ENCODE measurements at places on chromosomes 6 and 20.

GRCh38 chr20:48532028-48532427 lies 295.8 kb downstream of the PREX1 start:
- DNase-seq: no peak

GRCh38 chr6:65787787-65788186 lies 80.8 kb upstream of the EYS start:
- DNase-seq: no peak

- DNase-seq: no peak
Observed at GRCh38 chr6:142728910-142729481, 216.0 kb downstream of the HIVEP2 start.

GRCh38 chr6:46138281-46138680 lies 8.5 kb downstream of the ENPP4 start:
- no peak for DNase-seq

GRCh38 chr6:88208726-88209125 lies 42.6 kb upstream of the CNR1 start:
- no peak for DNase-seq

GRCh38 chr6:127096167-127096566 lies 22.3 kb upstream of the RSPO3 start:
- no peak for DNase-seq

DNA sequence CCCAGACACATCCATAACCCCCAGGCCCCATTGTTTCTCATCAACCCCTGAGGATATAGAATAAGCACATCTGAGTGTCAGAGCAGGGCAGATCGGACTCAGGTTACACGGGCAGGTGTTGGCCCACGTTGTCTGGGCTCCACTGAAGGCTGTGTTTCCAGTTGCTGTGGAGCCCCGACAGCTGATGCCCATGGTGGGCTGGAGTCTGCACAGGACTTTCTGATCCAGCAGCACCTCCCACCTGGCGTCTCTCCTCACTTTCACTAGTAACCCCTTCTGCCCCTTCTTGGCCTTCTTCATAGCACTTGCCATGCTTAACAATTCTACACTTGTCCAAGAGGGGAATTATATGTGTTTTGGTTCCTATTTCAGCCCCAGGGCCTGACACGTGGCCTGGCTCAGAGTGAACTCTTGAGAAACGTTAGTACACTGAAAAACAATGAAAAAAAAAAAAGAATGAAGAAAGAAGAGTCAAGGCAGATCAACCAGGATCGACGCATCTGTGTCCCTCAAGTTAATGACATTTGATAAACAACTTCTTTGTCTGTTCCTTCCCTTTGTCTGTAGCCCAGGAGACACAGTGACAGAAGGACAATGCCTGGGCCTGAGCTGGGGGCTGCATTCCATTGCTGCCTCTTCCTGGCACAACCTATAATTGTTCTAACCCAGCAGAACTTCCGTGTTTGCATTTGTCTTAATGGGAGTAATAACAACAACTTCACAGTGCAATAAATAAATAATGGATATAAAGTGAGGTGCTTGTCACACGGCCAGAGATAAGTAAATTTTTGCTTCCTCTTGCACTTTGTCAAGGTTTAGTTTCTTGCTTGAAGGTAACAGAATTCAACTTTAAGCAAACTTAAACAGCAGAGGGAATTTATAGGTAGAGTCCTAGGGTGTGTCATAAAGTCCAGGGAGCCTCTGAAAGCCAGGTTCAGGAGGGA lies 224.2 kb upstream of the SSTR4 start:
- no peak for DNase-seq

DNA sequence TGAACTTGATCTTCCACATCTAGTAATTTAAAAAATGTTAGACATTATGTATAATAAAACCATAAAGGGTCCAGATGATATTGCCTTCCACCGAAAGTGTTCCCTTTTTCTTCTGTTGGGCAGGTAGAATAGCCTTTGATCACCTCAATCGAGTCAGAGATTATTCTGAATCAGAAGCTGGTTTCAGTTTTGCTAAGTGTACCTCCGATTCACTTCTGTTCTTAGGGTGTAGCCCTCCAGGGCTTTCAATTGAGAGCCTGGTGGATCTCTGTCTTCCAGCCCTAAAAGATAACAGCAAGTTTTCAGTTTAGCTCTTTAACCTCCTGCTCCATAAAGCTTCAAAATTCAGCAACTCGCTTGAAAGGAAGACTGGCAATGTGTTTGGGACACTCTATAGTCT lies 21.1 kb upstream of the AIG1 start:
- DNase-seq: no peak

DNA sequence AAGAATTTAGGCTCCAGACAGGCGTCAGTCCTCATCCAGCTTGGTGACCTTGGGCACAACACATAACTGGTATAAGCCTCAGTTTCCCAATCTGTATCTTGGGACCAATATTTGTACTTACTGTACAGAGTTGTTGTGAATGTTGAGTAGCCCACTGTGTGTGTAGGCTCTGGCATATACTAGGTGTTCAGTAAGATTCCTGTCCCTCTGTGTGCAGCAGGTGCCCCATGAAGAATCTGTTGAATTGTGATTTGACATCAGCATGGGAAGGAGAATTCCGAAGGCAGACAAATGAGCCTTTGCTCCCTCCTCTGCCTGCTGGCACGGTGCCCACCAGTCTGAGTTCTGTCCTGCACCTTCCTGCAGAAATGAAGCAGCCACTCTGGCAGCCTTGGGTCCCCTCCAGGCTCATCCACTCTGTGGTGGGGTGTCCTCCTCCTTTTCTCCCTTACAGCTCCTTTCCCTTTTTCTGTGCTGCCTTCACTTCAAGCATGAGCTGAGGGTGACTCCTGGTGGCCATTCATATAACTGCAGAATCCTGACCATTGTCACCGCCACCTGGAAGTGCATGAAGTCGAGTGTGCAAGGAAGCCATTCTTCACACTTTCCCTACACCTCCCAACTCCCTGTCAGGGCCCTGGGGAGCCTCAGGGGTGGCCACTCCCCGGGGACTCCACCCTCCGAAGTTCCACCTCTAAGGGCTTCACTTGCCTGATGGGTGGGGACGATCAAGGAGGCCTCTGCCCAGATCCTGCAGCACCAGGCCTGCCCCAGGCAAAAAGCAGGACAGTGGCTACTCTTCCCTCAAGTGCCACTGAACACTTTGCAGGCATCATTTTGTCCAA lies 48.2 kb downstream of the MRPL14 start:
- no peak for DNase-seq

- DNase-seq: no peak
Observed at GRCh38 chr20:47733892-47734291, 51.4 kb downstream of the SULF2 start.

- no peak for DNase-seq
Observed at GRCh38 chr6:157838718-157839430, 15.8 kb downstream of the SNX9 start.

GRCh38 chr6:8110725-8111124 lies 8.4 kb upstream of the EEF1E1 start:
- DNase-seq: no peak

DNA sequence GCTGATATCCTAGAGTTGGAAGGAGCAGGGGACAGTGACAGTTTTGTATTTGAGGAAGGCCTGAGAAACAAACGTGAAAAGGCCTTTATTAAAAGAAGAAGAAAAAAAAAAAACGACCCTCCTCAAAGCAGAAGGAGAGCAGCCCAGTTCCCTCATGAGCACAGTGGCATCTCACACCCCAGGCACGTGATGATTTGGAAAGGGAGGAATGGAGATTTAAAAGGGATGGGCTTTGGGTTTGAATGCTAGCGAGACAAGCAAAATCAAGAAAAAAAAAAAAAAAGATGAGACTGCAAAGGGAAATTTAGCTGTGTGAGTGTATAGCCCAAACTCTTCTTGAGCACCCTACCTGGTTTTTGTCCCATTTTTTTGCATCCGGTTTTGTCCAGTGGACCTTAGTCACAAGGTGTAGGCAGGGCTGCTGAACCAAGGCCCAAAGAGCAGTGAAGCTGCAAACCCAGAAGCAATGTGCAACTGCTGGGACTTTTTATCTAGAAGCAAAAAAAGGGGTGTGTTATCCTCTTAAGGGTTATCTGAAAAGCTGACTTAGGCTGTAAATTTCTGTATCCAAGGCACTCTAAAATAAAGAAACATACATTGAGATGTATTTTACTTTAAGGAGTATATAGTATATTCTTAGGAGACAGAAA lies 54.5 kb upstream of the RREB1 start:
- DNase-seq: no peak

- no peak for DNase-seq
Observed at GRCh38 chr6:153214436-153214835, 83.4 kb upstream of the RGS17 start.
